ENCODE measurements at places on chromosomes 1 and 21.

GRCh38 chr1:175574566-175574965 lies 168.8 kb downstream of the TNR start:
- no peak for DNase-seq

DNA sequence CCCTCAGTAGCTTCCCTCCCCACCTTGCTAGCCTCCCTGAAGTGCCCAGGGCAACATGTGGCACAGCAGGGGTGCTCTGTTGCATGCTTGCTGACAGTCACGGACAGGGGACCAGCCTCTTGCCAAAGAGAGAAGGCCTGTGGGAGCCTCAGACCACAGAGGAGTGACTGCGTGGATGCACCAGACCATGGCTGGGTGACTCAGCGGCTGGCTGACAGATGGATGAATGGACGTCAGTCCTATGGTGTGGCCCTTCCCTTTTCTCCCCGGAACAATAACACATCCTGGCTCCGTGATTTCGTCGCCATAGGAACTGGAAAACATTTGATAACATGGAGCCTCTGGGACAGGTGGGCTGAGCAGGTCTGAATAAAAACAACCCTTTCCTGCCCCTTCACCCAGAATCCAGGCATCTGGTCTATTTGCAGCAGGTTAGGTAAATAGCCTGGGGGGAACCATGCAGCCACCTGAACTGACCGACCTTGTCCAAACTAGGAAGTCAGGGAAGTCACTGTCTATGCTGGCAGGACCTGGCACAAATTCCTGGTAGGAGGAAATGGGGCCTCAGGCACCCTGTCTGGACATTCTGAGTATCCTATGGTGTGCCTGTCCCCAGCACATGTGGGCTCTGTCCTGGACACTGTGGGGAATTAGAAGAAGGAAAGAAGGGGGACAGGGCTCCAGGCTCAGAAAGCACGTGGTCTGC lies 53.3 kb downstream of the NENF start:
- DNase-seq: peak; percentile 66

DNA sequence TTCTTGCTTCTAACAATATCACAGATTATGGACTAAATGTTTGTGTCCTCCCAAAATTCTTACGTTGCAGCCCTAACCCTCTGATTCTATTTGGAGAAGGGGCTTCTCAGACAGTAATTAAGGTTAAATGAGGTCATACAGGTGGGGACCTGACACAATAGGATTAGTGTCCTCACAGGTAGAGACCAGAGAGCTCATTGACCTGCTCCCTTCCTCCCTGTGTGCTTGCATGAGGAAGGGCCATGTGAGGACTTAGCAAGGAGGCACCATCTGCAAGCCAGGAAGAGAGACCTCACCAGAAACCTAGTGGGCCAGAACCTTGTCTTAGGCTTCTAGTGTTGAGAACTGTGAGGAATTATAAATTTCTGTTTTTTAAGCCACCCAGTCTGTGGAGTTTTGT lies 322.6 kb downstream of the SMYD3 start:
- no peak for DNase-seq

GRCh38 chr1:193013005-193013404 lies 46.2 kb downstream of the UCHL5 start:
- DNase-seq: no peak

DNA sequence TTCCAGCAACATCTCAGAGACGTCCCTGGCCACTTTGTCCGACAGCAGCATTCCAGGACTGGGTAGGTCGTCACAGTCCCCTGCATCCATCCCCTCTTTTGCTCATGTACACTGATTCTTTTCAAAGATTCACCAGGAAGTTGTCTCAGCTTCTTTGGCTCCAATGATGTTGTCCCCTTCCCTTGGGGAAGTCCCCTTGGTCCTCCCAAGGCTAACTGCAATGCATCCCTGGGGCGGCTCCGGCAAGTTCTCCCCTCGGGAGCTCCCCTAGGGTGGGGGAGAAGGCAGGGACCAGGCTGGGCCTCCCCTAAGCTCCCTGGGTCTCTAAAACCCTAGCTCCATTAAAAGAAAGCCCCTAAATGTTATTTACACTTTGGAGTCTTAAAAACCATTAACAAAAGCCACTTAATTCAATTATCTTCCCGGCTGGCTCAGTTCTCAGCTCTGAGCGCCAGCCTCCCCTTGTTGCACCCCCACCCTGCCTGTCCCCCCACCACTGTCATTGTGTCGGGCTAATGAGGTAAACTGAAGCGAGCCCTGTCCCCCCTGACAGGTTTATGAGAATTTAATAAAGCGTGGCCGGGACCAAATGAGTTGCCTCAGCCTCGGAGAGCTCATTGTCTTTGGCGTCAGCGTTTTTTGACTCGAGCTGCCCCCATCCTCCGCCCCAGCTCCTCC lies 25.3 kb downstream of the KNCN start:
- DNase-seq: no peak

GRCh38 chr1:27144920-27145661 lies 9.8 kb downstream of the SLC9A1 start:
- no peak for DNase-seq

- no peak for DNase-seq
Observed at GRCh38 chr1:26474818-26475217, 2.6 kb downstream of the HMGN2 start.

GRCh38 chr1:169809370-169810095 lies 14.8 kb upstream of the METTL18 start:
- DNase-seq: no peak

DNA sequence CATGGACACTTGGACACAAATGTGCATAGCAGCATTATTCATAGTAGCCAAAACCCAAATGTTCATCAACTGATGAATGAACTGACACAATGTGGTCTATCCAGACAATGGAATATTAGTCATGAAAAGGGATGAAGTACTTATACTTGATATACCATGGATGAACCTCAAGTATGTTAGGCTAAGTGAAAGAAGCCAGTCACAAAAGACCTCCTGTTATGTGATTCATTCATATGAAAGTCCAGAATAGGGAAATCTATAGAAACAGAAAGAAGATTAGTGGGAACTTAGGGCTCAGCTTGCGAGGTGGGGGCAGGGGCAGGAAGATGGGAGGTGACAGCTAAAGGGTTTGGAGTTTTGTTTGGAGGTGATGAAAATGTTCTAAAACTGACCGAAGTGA lies 7.4 kb downstream of the KCNE1 start:
- DNase-seq: no peak

DNA sequence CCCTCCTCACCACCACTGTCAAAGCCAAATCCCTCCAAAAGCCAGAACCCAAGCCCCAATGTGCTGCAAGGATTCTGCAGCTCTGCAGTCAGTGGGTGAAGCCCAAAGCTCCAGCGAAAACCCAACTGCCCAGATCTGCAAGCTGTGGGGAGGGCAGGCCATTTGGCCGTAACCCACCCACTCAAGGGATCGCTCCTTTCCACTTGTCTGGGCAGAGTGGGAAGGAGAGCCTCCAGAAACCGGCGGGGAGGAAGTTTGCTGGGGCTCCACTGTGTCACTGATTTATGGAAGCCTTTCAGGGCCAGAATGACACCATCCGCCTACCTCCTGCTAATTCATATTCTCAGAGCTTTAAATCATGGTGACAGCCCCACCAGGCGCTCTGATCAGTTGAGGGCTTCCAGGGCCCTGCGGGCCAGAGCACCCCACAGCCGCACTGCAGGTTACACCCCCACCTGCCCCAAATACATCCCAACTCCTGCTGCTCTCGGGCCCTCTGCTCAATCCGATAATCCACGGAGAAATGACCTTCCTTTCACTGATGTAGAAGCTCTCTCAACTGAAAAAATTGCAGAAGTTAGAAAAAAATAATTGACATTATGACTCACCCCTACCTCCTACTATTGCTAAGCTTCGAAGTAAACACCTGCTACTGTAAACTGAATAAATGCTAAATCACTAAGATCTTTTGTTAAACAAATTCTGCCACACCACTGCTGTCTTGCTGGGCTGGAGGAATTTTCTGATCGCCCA lies 40.6 kb upstream of the RAB4A start:
- DNase-seq: no peak

GRCh38 chr1:205660361-205660760 lies 19.9 kb downstream of the SLC45A3 start:
- no peak for DNase-seq

DNA sequence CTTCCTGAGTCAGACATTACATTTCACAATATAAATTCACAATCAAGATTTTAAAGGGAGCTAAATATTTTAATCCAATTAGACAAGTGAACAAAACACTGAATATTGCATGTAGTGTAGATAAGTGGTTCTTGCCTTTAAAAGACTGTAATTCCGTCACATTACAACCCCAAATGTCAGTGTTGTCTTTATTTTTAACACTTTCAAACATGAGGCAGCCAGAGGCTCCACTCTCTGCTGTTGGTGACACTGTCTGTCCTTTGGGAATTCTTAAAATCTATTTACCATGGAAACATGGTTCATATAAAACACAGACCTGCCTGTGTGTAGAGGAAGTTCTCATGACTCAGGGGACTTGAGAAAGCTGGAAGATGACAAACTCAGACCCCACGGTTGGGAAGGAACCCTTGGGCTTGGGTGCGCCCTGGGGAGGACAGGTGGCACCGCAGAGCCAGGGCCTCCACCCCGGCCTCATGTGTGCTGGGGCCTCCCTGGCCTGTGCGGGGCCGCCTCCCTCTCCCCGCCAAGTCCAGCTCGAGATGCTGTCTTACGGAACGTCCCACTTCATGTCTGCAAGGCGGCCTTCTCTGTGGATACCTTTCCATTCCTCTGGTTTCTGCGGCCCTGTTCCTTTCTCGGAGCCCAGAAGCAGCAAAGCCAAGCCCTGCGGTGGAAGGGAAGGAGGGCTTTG lies 239.0 kb downstream of the SDCCAG8 start:
- DNase-seq: no peak

DNA sequence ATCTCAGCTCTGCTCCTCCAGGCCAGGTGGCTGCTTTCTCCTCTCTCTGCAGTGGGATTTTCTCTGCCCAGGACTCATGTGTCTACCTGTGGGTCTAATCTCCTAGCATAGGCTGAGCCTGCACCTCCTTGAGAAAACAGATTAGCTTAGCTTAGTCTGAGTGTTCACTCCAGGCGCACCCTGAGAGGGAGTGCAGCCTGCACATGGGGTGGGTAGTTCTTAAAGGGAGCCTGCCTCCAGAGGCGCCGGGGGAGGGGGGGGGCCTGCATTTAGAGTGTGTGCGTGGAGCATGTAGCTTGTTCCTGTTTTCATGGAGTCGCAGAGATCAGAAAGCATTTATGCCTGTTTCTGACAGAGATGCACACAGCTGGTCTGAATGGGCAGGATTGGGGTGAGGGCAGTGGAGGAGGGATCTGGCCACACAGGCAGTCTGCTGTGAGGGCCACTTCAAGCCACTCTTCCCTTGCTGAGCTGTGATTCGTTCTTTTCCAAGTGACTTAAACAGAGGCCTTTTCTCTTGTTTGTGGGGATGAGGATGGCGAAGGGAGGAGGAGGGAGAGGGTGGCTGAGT lies 45.2 kb downstream of the GALNT2 start:
- DNase-seq: no peak

GRCh38 chr1:154493276-154493675 lies 8.7 kb upstream of the TDRD10 start:
- DNase-seq: no peak

DNA sequence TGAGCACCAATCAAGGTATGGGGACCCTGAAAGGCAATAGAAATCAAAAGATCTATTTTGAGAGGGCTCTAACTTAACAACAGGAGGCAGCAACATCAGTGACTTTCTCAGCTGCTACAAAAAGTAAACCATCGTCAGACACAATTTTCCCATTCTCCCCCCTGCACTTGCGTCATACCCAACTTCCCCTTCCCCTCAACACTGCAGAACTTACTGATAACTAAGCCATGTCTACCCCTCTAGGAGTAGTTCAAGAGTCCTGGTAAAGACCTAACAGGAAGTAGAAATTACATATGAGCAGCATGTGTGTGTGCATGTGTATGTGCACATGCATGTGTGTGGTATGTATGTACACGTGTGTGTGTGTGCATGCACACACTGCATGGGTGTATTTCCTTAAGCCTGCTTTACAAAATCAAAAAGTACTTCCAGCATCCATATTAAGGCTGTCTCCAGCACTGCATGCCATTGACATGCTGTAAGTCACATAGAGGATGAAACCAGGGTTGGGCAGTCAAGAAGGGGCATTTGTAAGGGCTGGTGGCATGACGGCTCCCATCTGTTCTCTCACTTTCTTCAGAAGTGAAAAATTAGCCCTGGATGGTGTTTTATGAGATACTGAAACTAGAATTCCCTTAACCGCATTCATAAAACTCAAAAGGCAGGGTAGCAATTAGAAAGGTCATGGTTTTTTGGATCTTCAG lies 460.1 kb upstream of the RUNX1 start:
- DNase-seq: no peak

DNA sequence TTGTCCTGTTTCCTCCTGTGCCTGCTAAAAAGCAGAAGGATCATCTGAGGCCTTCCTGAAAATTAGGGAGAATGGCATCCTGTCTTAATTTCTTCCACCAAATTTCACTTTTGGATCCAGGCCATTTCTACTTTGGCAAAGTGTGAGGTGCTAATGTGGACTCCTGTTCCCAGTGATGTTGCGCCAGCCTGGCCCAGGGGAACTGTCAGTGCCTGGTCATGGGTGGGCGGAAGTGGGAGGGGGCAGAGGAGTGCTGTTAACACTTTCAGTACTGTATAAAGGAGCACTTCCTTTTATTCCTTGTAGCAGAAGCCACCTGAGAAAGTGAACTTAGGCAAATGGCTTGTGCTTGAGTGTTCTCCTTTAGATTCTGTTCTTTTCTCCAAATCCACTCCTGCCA lies 19.9 kb downstream of the ELAPOR1 start:
- no peak for DNase-seq

GRCh38 chr1:50438945-50439344 lies 15.7 kb upstream of the DMRTA2 start:
- DNase-seq: no peak

DNA sequence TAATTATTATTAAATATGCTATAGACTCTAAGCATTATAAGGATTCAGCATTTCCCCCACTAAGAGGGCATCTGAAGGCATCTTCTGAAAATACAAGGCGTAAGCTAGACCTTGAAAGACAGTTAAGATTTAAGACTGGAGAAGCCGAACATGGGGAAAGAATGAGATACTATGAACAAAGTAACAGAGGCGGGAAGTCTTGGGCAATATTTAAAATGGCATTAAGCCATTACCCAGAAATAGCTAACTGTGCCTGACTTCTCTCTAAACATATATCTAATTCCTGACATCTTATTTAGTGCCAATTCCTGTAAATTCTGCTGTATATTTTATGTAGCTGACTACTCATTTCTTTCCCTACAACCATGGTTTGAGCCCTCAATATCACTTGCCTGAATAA lies 20.9 kb downstream of the DPH5 start:
- no peak for DNase-seq

- DNase-seq: no peak
Observed at GRCh38 chr1:21628798-21629393, 40.3 kb downstream of the RAP1GAP start.

- DNase-seq: peak; percentile 86
Observed at GRCh38 chr1:45802343-45803298, 791 bp upstream of the MAST2 start.

GRCh38 chr21:45954261-45954660 lies 27.3 kb upstream of the COL6A1 start:
- DNase-seq: no peak

DNA sequence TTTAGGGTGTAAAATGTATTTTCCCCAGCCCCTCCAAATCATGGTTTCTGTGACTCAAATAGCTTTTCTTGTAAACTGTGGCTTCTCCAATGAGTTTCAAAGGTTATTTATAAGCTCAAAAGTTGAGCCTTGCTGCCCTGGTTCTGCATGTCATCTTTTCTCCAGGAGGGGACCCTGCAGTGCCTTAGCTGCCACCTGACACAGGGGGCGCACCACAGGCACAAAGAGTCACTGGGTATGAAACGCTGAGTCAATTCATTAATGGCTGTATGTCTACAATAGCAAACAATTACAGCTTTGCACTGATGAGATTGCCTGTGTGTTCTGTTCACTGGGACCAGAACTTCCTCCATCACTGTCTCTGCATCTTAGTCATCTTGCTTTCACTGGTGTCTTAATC lies 100.8 kb downstream of the PCP4 start:
- no peak for DNase-seq
